ENCODE measurements at places on chromosomes 2 and 18.

DNA sequence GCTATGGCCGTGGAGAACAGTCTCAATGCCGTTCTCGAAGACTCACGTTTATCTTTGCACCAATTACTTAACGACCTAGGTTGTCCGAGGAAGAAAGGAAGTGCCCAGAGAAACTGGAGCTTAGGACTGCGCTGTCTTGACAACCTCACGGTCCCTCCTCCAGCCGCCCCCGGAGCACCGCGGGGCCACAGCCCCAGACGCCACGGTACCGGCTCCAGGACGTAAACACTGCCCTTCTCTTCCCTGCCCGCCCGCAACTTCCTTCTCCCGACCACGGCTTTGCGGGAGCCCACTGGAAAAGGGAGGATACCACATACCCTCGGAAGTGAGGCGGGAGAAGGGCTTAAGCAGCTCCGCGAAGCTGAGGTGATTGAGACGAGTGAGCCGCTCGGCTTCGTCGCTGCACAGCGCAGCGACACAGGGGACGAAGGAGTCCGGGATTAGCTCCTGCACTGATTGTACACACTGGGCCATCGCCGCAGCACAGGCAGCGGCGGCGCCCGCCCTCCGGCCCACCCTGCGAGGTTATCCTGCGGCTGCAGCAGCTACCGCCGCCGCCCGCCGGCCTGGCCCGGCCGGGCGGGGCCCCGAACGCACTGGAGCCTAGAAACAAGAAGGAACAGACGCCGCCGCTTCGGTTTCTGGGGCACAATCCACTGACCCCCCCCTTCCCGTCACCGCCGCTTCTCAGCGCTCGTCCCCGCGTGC is 483 bp downstream of the TRAPPC8 start:
- peak; percentile 34 for DNase-seq

GRCh38 chr2:137708311-137708710 is 256.0 kb upstream of the HNMT start:
- no peak for DNase-seq

- no peak for DNase-seq
Measured at GRCh38 chr2:154850532-154850931, 152.0 kb downstream of the KCNJ3 start.

- DNase-seq: no peak
Measured at GRCh38 chr2:55616551-55617174, 759 bp downstream of the PPP4R3B start.

DNA sequence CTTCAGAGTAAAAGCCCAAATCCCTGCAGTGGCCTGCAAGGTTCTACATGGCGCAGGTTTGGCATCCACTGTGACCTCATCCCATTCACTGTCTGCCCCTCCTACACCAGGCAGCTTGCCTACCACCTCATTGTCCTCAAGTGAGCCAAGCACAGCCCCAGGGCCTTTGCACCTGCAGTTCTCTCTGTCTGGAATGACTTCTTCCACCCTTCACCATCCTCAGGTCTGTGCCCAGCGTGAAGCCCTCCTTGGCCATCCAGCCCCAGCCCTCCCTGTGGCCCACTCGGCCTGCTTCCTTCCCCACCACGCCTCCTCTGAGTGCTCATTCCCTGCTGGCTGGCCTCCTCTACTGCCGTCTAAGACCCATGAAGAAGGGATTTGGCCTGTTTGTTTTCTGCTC is 32.6 kb upstream of the UBE2F start:
- DNase-seq: no peak

- DNase-seq: no peak
Measured at GRCh38 chr2:48525269-48525943, 4.5 kb upstream of the STON1 start.

- DNase-seq: peak; percentile 62
Measured at GRCh38 chr2:206804326-206804725, 38.9 kb downstream of the FASTKD2 start.

DNA sequence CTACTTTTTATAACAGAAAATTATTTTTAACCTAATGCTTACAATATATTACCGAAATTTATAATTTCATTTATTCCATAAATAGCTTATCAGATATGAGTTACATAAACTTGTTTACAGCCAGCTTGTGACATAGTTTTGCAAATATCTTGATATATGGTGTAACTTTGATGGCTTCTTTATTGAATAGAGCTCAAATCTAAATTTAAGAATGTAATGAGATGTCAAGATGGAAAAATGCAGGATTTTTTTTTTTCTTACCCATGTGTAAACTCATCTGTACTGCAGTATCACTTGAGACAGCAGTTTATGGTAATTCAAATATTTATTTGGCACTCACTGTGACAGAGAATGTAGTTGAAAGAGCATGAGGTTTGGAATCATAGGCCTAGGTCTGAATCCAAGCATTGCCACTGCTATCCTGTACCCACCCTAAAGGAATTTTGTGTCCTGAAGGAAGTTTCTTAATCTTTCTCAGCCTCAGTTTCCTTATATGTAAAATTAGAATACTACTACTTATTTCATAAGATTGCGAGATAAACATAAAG is 3.8 kb downstream of the CREB1 start:
- DNase-seq: no peak

GRCh38 chr2:25266399-25266798 is 75.3 kb downstream of the DNMT3A start:
- no peak for DNase-seq

DNA sequence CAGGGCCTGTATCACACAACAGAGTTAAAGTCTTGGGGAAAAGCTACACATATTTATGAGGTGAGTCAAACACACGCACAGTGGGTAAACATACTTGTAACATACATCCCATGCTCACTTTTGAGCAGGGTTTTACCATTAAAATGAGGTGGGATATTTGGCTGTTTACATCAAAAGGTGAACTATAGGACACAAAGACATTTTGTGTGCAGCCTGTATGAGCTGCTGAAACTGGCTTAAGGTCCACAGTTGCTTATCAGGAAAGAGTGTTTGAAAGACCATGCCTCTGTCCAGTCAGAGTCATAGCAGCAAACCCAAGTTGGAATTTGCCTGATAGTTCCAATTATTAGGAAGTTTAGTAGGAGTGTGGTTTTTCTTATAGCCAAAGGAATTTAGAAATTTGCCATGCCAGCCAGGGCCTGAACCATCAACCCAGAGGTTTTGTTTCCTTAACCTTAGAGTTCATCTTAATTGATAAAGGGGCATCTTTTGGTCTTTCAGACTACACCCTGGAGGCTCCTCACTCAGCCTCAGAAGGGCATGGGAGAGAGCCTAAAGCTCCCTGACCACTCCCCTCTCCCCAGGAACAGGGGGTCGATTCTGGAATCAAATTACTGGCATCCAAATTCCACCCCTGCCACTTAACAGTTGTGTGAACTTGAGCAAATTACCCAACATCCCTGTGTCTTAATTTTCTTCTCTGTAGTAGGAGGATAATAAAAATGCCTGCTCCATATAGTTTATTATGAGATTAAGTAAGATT is 29.9 kb upstream of the L3MBTL4 start:
- no peak for DNase-seq

GRCh38 chr2:234548695-234549420 is 52.0 kb upstream of the ARL4C start:
- peak; percentile 84 for DNase-seq

DNA sequence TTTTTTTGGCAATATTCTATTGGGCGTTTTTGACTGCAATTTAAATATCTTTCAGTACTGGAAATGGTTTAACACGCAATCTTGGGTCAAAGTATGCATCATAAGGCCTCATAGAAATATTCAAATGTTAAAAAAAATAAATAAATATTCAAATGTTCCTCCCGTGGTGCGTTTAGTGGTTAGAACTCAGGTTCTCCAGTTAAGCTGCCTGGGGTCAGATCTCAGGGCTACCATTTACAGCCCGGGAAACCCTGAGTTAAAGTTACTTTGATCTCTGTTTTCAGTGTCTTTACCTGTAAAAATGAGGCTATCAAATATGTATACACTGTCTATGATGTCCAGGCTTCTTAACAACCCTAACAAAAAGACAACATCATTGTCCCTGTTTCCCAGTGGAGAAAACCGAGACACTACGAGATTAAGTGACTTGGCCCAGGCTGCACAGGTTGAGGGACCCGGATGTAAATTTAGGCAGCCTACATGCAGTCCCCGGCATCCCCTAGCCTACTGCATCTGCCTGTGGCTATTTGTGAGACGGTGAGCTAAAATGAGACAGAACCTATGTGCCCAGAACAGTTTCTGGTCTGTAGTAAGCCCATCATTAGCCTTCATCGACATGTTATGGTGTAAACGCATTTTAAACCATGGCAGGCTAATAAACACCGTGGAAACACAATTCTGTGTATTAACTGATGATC is 1.7 kb downstream of the FHL2 start:
- no peak for DNase-seq

GRCh38 chr2:11616097-11616687 is 53.8 kb downstream of the NTSR2 start:
- DNase-seq: no peak

- no peak for DNase-seq
Measured at GRCh38 chr2:173339807-173340206, 14.9 kb upstream of the CDCA7 start.

GRCh38 chr18:32167980-32168730 is 21.7 kb upstream of the MEP1B start:
- DNase-seq: no peak

DNA sequence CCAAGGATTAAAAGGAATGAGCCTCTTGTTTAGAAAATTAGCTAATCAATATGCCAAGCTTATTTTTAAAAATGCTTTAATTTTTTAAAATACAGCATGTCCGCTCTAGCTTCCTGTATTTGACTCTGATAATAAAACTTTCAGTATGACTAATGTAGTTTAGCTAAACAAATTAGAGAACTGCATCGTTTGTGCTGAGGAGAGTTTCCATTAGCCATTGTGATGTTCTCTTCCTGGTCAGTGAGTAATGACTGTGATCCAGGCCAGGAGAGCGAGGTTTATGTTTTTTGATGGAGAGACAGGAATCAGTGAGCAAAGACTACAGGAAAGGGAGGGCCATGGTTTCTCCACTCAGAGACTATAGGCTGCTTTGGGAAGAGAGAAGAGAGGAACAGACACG is 237.2 kb upstream of the ETAA1 start:
- no peak for DNase-seq

- DNase-seq: no peak
Measured at GRCh38 chr2:160498137-160498536, 4.5 kb upstream of the RBMS1 start.

- DNase-seq: no peak
Measured at GRCh38 chr18:38406607-38407006, 841.0 kb upstream of the CELF4 start.

- no peak for DNase-seq
Measured at GRCh38 chr18:64882896-64883295, 734.0 kb upstream of the LINC00305 start.

DNA sequence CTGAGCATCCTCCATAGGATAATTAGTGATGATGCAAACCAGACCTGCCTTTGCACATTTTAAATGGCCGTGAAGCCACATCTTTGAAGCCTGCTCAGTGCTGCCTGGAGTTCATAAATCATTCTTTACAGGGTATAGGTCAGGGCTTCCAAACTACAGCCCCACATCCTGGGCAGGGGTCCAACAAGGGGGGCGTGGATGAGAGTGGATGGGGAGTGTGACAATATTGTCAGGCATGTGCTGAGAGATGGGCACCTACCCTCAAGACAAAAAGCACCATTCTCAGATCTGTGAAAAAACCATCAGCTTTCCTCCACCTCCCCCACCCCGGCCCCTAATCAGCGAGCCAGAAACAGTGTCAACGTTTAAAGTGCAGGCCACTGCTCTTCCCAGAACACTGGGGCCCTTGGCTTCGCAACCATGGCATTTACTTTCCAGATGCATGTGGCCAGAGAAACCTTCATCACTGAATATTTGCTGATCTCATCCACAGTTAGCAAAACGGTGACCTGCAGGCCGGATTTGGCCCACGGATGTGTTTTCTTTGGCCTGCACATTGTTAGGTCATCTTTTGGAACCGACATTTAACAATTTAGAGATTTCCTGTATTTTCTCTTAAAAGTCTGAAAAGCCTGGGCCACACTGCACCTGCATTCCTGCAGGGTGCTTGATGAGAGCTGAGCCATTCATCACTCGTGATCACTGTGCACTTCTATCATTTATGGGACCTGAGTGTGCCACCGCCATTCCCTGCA is 130.7 kb downstream of the ANKRD44 start:
- no peak for DNase-seq

- no peak for DNase-seq
Measured at GRCh38 chr2:2750867-2751714, 420.0 kb upstream of the MYT1L start.

- no peak for DNase-seq
Measured at GRCh38 chr2:213766062-213766461, 481.8 kb downstream of the SPAG16 start.

DNA sequence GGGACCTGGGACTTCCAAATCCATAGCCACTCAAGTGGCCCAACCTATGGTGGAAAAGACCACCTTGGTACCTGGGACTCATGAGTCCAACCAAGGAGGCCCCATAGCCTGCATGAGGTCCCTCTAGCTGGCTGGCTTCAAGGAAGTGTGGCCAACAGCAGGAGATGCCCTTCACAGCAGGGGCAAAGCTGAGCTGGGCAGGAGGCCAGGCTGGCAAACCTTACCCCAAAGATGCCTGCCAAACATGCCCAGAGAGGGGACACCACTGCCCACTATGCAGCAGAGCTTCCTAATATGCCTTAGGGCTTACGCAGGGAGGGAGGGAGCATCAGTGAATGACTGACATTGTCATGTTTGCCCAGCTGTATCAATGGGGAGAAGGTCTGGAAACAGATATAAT is 188.0 kb upstream of the GLI2 start:
- DNase-seq: no peak

GRCh38 chr2:46012618-46013240 is 284.5 kb upstream of the EPAS1 start:
- no peak for DNase-seq

DNA sequence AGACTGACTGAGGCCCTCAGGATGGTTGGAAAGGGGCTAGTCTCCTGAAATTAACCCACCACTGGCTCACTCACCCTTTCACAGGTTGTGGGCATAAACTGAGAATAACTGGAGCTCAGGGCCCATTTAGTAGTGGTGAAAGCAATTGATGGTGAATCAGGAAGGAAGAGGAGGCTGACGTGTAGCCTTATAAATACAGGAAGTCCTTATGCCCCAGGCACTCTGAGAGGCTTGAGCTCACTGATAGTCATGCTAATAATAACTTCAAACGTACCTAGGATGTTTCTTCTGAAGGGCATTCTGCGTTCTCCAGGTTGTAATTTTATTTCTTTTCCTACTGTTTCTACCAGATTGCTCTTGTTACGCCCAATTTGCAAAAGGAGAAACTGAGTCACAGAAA is 328.4 kb downstream of the CLIP4 start:
- DNase-seq: no peak

- no peak for DNase-seq
Measured at GRCh38 chr2:23824777-23825212, 102.1 kb downstream of the ATAD2B start.

DNA sequence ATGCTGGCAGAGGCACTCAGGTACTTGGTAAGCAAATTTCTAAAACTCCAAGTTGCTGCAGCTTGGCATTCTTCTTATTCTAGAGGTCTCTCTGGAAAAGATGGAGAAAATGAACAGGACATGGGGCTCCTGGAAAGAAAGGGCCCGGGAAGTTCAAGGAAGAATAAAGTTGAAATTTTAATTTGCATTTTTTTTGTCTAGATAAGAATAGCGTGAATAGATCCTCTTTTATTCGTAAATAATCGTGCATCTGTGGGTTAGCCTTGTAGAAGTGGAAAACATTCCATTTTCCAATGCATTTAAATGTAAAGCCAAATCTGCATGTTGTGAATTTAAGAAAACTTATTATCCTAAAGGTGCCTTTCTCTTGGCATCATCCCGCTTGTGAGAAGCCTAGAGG is 61.0 kb downstream of the TNFRSF11A start:
- no peak for DNase-seq
